ENCODE measurements at places on chromosomes 16 and 17.

GRCh38 chr17:33105911-33106310 lies 114.3 kb downstream of the SPACA3 start:
- H3K4me3 ChIP-seq: no peak overlapping the region
- H3K27me3 ChIP-seq: peaks cover 3% of the 10 kb centered on the region
- H3K4me1 ChIP-seq: no peaks in the 10 kb centered on the region
- H3K27ac ChIP-seq: no peak overlapping the region
- no peaks in the 10 kb centered on the region for H3K36me3 ChIP-seq
- DNase-seq: no peak

DNA sequence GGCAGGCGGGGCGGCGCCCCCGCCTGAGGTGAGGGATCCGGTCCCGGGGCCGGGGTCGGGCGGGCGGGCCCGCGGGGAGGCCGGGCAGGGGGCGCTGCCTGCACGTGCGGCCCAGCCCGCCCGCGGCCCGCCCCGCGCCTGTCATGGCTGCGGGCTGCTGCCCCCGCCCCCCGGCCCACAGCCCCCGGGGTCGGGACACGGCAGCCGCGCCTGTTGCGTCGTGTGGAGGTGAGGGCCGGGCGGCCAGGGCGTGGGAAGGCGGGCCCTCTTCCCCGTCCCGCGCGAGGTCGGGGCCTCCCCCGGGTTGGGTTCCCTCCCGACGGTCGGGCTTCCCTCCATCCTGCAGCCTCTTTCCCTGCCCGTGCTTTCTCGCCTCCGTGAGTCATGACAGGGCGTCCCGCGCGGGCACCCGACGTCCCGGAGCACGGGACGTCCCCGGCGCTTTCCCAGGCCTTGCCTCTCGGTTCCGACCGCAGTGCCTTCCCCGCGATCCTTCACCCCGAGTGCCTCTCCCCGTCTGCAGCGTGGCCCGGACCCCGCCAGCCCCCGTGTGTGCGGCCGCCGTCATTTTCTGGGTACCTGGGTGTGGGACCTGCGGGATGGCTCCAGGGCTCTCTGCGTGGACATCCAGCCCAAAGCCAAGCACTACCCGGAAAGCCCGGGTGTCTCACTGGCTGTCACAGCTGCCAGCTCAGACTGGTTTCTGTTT lies 76.7 kb downstream of the CHD9 start:
- no peaks in the 10 kb centered on the region for H3K27me3 ChIP-seq
- H3K36me3 ChIP-seq: no peaks in the 10 kb centered on the region
- H3K4me3 ChIP-seq: peak overlapping the region; percentile 82
- DNase-seq: peak; percentile 47

- H3K27ac ChIP-seq: no peak overlapping the region
- no peak for DNase-seq
- H3K36me3 ChIP-seq: peaks cover 2% of the 10 kb centered on the region
These were observed 64.5 kb downstream of the TEX2 start for GRCh38 chr17:64198331-64199090.

DNA sequence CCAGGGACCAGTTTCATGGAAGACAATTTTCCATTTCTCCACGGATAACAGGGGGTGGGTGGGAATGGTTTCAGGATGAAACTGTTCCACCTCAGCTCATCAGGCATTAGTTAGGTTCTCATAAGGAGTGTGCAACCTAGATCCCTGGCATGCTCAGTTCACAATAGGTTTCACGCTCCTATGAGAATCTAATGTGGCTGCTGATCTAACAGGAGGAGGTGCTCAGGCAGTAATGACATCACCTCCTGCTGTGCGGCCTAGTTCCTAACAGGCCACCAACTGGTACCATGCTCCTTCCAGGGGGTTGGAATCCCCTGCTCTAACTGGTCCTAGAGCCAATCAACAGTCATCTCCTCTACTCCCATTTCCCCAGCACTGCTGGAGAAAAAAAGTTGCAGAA lies 19.9 kb downstream of the TEX14 start:
- H3K4me3 ChIP-seq: no peak overlapping the region
- DNase-seq: no peak
- H3K27me3 ChIP-seq: no peaks in the 10 kb centered on the region
- no peaks in the 10 kb centered on the region for H3K4me1 ChIP-seq
- H3K36me3 ChIP-seq: no peaks in the 10 kb centered on the region

DNA sequence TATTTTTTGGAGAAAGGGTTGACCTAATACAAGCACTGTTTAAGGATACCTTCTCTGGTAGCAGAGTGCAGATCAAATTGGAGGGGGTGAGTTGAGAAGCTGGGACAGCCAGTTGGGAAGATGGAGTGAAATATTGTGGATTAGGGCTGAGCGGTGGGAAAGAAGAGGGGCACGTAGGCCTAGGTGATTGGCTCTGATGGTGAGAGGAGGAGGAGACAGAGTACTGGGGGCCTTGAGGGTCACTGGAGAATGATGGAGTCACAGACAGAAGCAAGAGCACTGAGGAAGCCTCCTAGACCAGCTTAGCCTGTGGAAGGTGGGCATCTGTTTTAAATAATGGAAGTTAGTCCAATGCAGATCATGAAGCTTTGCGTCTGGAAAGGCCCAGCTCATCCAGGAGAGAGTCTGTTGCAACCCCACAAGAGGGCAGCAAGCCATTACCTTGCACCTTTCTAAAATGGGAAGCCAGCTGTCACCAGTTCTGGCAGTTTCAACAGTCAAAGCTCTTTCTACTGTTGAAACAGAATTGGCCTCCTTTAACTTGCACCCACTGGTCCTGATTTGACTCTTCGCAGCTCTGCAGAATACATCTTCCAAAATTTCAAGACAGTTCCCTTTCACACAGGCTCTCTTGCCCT lies 11.8 kb downstream of the SLC9A5 start:
- no peaks in the 10 kb centered on the region for H3K36me3 ChIP-seq
- H3K4me1 ChIP-seq: no peaks in the 10 kb centered on the region
- H3K4me3 ChIP-seq: no peak overlapping the region
- no peak for DNase-seq
